CD4-positive, alpha-beta T cell treated with Interferon alpha-2 for 1 hour (primary cell): ENCODE measurements at places on chromosomes 3 and 15.

GRCh38 chr3:179082416-179082815 lies 10.8 kb upstream of the ZMAT3 start:
- DNase-seq, result no peak

DNA sequence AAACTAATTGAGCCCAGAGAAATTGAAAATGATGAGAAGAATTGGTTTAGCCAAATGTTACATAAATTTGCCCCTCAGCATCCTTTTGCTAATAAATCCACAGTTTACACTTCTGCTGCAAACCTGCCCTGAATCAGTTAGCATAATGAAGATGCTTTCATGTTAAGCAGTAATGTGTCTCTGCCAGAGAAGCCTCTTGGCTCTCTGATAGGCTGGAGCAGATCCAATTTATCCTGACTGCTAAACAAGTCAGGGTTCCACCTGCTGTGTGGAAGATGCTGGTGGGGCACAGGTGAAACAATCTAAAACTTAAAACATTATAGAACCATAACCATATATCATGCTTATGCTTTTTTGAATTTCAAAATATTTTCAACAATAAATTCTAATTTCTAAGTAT lies 946.8 kb downstream of the OTOL1 start:
- no peak for DNase-seq

GRCh38 chr3:35638251-35638979 lies 910 bp upstream of the ARPP21 start:
- no peak for DNase-seq

- DNase-seq, result no peak
These were observed 7.2 kb downstream of the FOXL2 start for GRCh38 chr3:138939561-138940241.

DNA sequence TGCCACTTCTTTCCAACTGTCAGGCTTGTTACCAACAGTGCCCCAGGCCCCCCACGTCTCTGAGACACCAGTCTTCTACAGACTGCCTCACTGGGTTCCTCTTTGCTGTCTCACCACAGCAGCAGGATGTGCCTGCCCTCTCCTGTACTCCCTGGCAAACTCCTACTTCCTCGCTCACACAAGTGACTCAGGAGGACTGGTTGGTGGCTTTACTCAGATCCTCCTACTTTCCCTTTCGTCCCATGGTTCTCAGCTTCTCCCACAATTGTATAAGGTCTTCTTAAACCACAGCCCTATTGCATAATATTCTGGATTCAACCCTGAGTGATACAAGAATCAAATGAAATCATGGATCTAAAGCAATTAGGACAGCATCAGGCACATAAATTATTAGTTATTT lies 246.6 kb upstream of the PROK2 start:
- DNase-seq, result peak; percentile 11

GRCh38 chr3:180188512-180189309 lies 152.0 kb upstream of the PEX5L start:
- DNase-seq, result no peak

DNA sequence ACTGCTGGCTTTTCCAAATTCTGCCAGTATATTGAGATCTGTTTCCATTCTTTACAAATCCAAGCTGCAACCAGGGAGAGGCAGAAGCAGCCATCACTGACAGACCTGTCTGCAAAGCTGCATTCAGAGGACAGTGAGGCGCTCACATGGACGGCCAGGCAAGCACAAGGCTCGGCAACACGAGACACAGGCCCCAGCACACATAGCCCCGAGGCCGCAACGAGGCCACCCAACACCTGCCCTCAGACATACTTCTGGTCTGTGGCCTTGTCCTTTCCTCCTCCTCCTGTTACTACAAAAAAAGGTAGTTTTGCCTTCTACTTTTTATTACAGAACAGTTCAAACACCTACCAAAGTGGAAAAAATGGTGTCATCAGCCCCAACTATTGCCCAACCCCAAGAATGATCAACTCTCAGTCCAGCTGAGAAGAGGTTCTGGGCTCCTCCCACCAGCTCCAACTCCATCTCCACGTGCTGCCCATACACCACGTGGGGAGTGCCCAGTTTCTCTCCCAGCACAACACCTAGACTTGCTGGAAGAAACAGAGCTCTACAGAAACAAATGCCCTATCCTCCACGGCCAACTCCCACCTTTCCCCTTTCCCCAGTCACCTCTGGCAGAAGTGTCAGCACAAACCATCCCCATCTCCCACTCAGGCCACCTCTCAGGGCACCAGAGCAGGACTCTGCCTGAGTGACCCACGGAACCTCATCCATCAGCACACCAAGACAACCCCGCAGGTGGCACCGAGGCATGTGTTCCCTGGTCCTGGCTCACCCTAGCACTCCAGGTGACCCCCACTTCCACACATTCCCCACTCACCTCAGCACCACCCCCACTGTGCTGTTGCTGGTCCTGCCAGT lies 7.4 kb downstream of the ZXDC start:
- no peak for DNase-seq

- no peak for DNase-seq
These were observed 34.9 kb upstream of the CILP start for GRCh38 chr15:65246026-65246714.

GRCh38 chr3:78041486-78041885 lies 1001.6 kb downstream of the ROBO2 start:
- no peak for DNase-seq

GRCh38 chr3:159319156-159319555 lies 517.3 kb downstream of the MFSD1 start:
- DNase-seq, result no peak

GRCh38 chr3:51974963-51975851 lies at the start of gene ABHD14A:
ABHD14A (plus strand) TSS chr3:51975064; CDS start chr3:51975136, 72 bp downstream.
- peak; percentile 88 for DNase-seq

DNA sequence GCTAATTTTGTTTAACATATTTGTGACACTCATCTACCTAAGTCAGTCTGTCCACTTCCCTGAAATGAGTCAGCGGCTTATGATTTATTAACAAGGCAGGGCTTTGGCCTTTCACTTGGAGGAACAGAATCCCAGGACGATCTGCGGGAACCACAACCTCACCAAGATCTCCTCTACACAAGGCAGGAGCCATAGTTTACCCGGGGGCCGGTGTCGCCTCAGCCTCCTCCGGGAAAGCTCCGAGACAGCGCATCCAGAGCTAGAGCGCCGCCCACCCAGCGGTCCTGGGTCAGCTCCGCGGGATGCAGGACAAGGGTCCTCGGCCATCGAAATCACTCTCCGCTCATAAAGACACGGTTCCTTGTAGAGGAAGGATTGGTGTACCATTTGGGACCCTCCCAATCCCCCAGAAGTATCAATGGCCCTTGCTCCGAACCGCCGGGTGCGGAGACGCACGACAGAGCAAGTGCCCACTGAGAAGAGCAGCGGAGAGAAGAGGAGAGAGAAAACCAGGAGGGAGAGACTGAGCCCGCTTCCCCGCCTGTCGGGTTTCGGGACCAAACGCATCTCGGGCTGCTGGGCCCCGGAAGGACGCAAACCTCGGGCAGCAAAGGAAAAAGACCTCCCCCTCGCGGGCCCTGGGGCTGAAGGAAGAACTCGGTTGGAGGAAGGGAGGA lies 13.1 kb upstream of the ALCAM start:
- DNase-seq, result peak; percentile 21

DNA sequence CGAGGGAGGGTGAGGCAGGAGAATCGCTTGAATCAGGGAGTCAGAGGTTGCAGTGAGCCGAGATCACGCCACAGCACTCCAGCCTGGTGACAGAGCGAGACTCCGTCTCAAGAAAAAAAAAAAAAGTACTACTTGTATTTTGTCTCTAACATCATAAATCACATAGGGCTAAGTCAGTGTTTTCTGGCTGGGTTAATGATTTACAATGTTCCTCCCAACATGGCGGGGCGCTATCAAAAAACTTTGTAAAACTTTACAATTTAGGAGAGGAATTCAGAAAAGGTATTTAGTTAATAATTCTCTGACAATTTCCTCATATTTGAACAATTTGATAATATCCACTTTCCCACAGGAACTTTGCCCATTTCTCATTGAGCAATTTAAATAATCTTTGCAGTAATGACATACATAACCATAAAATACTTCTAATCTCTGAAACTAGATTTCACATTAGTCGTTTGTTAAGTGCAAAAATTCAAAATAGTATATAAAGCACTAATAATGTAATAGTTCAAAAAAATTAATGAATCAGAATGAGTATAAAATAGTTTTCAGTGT lies 26.6 kb upstream of the B3GNT5 start:
- DNase-seq, result no peak

DNA sequence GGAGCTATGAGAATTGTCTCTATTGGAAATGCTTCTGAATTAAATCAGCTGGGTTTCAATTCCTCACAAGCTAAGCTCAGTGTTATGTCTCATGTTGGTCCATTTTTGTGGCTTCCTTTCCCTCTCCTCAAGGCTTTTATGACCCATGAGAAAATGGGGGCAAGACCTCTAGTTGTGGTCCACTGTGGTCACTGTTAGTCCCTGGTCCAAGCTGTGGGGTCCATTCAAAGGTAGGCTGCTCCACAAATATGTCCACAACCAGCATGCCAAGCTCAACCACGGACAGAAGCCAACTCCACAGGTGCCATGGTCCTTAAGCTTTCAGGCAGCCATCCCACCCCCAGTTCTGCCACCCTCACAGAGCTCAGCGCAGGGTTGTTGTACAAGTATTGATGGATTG lies 14.9 kb upstream of the TPM1 start:
- no peak for DNase-seq

- DNase-seq, result no peak
These were observed 10.0 kb upstream of the MANF start for GRCh38 chr3:51375136-51375535.

DNA sequence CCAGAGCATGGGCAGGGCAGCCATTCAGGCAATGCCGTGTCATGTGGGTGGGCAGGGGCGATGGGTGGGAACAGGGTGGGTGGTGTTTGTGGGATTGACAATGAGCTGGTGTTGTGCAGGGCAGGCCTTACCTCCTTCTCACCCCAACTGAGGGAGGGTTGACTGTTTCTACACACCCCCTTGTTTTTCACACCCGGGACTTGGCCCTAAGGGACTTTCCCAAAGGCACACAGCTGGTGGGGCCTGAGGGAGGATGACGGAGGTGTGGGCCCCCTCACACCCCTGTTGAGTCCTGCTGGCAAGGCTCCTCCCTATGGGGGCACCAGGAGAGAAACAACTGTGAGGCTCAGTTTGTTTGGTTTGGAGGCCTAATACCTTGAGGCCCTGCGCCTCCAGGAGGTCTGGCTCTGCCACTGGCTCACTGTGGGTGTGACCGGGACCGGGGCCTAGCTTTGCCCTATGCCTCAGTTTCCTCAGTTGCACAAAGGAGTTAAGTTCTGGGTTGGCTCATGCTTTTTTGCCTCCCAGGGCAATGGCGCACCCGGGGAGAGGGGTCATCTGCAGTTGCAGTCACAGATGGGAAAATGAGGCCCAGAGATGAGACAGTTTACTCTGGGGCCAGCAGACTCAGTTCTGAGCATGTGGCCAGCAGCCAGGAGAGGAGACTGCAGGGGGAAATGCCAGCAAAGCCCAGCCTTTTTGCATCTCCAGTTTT lies 5.1 kb upstream of the DNAH1 start:
- peak; percentile 58 for DNase-seq

GRCh38 chr3:12155828-12156227 lies 2.9 kb downstream of the TIMP4 start:
- no peak for DNase-seq

DNA sequence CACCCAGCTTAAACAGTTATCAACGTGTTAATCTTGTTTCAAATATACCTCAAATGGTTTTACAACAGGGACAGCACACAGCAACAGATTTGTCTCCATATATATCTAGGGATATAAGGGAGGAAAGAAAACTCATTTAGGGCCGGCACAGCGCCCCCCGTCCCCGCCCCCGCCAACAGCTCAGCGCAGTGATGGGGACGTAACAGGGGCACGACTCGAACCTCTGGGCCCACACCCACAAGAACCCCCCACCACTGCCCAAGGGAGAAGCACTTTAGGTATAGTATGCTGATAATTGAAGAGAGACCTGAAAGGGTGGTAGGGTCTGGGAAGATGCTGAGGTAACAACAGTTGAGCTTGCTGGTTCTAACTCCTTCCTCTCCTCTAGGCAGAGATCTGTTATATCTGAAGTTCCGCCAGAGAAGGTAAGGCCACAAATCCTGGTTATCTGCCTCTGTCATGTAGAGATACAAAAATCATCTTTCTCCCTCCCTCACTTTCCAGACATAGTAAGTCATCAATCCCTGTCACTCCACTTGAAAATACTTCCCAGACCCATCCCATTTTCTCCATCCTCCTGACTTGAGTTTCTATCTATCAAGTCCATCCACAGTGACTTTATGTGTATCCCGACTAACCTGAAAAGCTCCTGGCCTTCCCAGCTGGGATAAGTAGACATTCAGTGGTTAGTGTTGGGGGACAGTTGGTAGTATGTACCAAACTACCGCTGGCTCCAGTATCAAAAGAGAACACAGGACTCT lies 126.9 kb downstream of the PDZRN3 start:
- no peak for DNase-seq

GRCh38 chr3:177195242-177195991 lies 1.9 kb downstream of the TBL1XR1 start:
- DNase-seq, result no peak

GRCh38 chr3:140859592-140860336 lies 81.9 kb upstream of the SLC25A36 start:
- no peak for DNase-seq

- DNase-seq, result no peak
These were observed 52.8 kb downstream of the NOX5 start for GRCh38 chr15:69067296-69067695.

- DNase-seq, result no peak
These were observed 29.8 kb upstream of the DLG1 start for GRCh38 chr3:197328198-197328597.

DNA sequence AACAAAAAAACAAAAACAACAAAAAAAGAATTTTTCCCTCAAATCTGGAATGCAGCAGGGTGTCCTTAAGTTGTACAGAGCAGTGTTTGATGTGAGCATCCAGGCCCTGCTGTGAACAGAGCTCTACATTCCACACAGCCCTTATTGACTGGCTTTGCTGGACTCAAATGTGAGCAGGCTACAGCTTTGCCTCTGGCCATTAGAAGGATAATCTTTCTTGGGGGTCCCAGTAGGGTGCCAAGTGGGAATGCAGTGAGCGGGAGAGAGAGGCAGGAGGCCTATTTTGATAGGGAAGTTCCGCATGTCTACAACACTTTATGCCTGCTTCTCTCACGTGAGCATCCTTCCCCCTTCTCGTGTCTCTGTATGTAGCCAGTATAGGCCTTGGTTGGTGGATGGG lies 34.4 kb upstream of the TPRG1 start:
- no peak for DNase-seq

DNA sequence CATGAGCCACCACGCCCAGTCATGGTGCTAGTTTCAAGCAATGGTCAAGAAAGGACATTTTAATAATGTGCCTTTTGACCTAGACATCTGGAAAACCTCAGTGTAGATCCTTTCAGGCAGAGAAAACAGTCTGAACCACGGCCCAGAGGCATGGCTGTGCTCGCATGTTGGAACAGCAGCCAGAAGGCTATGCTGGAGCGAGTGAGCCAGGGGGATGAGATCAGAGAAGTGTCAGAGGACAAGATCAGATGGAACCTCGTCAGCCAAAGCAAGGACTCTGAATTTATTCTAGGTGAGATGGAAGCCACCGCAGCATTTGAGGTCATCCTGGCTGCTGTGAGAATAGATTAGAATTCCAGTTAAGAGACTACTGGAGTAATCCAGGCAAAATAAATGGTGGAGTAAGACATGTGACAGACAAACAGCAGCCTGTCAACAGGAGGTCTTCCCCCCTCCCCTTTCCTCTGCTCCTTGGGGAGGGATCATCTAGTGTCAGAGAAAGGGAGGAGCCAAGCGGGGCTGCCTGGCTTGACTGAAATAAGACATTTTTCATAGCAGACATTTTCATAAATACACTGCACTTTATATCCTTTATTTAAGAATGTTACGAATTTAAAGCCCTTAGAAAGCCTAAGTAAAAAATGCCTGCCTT lies 40.4 kb upstream of the ACKR4 start:
- DNase-seq, result no peak

- no peak for DNase-seq
These were observed 9.4 kb downstream of the CLSTN2 start for GRCh38 chr3:139944256-139944910.
